DMS79 treated with DMSO at 0.1 percent for 48 hours (cell line): ENCODE measurements at places on chromosomes 11 and 22.
A peak's percentile ranks its signal among the peaks of the same experiment; 100 is the strongest.

- peak; percentile 94 for DNase-seq
These were observed 11.4 kb upstream of the BARX2 start for GRCh38 chr11:129364143-129364654.

- DNase-seq = no peak
These were observed 3.3 kb upstream of the PICALM start for GRCh38 chr11:86072211-86072610.

GRCh38 chr22:28024422-28024888 lies 105.4 kb upstream of the PITPNB start:
- DNase-seq = no peak

- no peak for DNase-seq
These were observed 118.6 kb upstream of the RASSF10 start for GRCh38 chr11:12890476-12890875.

- DNase-seq = no peak
These were observed 17.5 kb downstream of the JAM3 start for GRCh38 chr11:134086376-134086775.

DNA sequence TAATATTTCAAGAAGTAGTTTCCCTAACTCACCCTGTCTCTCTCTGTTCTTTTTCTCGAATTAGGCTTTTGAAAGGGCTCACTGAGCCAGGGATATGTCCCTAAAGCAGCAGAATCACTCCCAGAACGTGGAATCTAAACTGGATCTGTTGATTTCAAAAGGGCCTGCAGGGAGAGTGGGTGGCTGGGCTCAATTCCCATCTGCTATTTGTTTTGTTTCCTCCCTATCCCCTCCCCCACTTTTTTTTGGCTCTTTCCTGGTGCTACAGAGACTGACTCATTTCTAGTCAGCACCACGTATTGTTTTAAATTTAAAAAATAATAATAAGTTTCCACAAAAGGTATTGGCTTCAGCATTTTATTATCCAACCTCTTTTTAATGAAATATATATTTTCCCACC lies 961.5 kb downstream of the FAM181B start:
- no peak for DNase-seq

DNA sequence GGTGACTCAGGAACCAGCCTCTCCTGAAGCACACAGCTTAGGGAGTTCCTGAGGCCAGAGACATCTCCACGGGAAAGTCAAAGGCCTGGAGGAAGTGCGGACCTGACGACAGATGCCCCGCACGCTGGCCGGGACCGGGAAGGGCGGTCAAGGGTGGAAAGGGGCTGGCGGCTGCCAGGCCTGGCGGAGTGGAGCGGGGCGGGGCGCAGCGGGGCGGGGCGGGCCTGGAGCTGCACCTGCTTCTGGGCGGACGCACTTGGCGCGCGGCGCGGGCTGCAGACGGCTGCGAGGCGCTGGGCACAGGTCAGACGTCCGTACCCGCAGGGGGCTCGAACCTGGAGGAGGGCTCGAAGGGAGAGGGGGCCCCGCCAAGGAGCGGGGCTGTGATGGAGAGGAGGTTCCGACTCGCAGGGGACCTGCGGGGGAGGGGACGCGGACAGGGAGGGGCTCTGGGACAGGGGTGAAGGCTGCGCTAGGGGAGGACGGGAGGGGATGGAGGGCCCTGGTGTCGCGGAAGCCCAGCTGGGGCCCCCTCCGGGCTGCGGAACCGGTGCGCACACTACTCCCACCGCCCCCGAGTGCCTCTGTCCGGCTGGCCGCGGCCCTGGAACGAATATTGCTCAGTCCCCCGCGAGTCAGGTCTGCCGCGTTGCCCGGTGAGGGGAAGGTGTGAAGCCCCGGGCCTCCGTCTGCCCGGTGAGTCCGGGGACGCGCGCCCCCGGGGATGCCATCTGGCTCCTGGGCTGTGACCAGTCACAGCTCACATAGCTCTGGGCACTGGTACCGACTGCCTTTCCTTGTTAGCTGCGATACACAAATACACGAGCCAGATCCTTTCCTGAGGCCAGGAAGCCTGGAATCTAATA lies at the start of gene TMEM45B:
Gene TMEM45B (plus strand): TSS at position 253 of the 866 bp plus-strand sequence. CDS start 36,635 bp downstream, outside the sequence.
- peak; percentile 73 for DNase-seq

- DNase-seq = no peak
These were observed 369 bp downstream of the DGCR8 start for GRCh38 chr22:20080445-20080775.

GRCh38 chr22:45684752-45685574 lies 13.3 kb downstream of the ATXN10 start:
- DNase-seq = no peak

- no peak for DNase-seq
These were observed 153.9 kb upstream of the MPPED2 start for GRCh38 chr11:30740091-30740490.

DNA sequence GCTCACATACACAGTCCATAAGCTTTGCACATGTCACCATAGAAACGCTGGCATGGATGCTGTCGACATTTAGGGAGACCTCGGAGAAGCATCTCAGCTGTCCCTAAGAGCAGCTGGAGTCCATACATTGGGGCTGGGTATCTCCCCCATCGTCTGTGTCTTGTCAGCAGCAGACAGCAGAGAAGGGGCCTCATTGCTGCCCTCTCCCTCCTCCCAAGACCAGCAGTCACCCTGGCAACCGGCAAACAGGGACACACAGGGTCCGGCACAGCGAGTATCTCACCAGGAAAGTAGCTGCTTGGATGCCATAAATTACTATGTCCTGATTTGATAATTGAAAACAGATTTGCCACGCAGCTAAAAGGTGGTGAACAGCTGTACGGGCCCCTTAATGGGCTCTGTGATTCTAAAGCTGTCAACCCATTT lies 84.4 kb downstream of the CD44 start:
- DNase-seq = no peak

- no peak for DNase-seq
These were observed 2.3 kb upstream of the PNPLA2 start for GRCh38 chr11:816433-816779.

GRCh38 chr11:29272019-29272654 lies 744.7 kb downstream of the KCNA4 start:
- DNase-seq = no peak

GRCh38 chr11:46431211-46431610 lies 39.6 kb upstream of the CHRM4 start:
- no peak for DNase-seq

- no peak for DNase-seq
These were observed 39.4 kb downstream of the C22orf31 start for GRCh38 chr22:29022101-29022817.

GRCh38 chr11:36023922-36024321 lies 80.1 kb downstream of the LDLRAD3 start:
- DNase-seq = no peak

GRCh38 chr11:75597636-75598035 lies 35.6 kb downstream of the SERPINH1 start:
- DNase-seq = peak; percentile 36

GRCh38 chr11:65135633-65136145 lies 1.4 kb upstream of the SYVN1 start:
- DNase-seq = no peak

- DNase-seq = peak; percentile 16
These were observed 57.7 kb downstream of the BMAL1 start for GRCh38 chr11:13335319-13335718.

GRCh38 chr11:132058211-132058772 lies 687.9 kb downstream of the NTM start:
- no peak for DNase-seq

GRCh38 chr11:86947541-86947940 lies 7.7 kb downstream of the FZD4 start:
- DNase-seq = no peak

- no peak for DNase-seq
These were observed 93.0 kb downstream of the SLC1A2 start for GRCh38 chr11:35326266-35326879.

DNA sequence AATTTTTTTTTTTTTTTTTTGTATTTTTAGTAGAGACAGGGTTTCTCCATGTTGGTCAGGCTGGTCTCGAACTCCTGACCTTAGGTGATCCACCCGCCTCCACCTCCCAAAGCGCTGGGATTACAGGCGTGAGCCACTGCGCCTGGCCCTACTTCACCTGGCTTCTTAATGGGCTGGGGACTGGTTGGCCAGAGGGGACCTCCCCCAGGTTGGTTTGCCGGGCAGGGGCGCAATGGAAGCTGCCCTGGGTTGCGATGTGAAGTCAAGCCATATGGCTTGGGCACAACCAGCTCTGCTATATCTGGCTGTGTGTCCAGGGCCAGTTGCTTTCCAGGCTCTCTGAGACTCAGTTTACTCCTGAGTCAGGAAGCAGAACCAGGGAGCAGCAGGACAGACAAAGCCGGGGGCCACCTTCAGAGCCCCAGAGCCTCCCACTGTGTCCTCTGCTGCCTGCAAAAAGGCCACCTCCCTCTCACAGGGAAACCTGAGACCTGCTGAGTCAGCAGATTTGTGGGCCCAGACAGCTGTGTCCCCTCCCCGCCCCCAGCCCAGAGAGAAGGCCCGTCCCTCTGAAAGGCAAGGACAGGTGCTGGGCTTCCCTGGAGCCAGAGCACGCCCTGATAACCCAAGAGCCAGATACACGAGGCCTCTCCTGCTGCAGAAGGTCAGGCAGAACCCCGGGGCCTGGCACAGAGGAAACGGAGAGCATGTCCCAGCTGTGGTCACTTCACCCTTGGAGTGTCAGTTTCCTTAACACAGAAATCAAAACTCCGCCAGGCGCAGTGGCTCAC lies 29.2 kb upstream of the DAGLA start:
- peak; percentile 16 for DNase-seq
